ENCODE measurements at places on chromosomes 5 and 9.

DNA sequence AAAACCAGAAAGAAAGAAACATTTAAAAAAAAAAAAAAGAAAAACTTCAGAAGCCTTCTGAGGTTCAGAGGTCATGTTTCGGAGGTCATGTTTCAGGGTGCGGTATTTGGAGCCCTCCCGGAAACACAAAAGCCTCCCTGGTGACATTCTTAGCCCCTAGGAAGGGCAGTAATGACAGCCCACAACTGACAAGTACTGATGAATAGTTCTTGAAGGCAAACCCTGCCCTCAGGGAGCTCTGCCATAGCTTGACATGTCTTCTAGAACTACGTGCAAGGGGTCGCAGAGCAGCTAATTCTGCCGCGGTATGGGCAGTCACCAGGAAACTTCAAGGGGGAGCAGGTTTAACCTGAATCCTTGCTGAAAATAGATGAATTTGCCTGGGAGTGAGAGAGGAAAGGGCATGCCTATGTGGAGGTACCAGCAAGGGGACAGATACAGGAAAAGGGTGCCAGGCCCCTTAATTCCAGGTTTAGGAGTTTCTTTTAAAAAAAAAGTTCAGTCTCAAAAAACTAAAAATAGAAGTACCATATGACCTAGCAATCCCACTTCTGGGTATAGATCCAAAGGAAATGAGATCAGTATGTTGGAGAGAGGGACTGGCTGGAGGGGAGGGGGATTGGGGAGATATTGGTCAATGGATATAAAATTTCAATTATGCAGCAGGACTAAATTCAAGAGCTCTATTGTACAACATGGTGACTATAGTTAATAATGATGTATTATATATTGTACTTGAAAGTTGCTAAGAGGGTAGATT is 98.4 kb downstream of the C9orf152 start:
- DNase-seq, result no peak

- DNase-seq, result no peak
These were observed 180.4 kb downstream of the DAB2IP start for GRCh38 chr9:121831869-121832268.

- no peak for DNase-seq
These were observed 1.7 kb upstream of the AIF1L start for GRCh38 chr9:131094622-131095021.

DNA sequence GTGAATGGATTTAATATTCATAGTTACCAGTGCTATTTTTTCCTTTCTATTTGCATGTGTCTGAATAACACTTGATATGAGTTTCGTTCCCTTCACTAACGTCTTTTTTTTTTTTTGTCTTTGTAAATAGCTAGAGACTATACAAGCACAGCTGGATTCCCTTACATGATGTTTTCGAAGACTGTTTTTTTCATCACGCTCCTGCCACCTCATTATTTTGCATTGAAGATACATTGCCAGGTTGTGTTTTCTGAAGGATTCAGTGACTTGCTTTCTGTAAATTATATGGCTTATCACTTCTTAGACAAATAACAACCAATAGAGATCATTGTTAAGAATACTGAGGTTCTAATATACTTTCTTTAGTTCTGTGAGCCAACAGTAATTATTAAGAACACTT is 207.5 kb downstream of the COMMD10 start:
- DNase-seq, result no peak

DNA sequence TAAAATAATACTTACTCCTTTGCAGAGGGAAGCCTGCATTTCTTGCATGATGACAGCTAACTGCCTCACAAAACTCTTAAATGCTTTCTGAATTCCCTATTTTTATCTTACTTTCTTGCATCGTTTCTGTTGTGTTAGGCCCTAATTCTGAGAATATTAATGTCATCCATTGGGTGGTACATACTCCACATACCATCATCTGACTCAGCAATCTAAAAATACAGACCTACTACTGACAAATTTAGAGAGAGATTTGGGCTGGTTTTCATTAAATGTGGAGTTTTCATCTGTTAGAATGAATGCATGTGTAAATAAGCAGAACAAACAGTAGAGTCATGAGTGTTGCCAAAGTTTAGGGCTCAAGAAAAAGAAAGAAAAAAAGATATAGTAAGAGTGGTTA is 26.5 kb upstream of the KCNN2 start:
- DNase-seq, result no peak

DNA sequence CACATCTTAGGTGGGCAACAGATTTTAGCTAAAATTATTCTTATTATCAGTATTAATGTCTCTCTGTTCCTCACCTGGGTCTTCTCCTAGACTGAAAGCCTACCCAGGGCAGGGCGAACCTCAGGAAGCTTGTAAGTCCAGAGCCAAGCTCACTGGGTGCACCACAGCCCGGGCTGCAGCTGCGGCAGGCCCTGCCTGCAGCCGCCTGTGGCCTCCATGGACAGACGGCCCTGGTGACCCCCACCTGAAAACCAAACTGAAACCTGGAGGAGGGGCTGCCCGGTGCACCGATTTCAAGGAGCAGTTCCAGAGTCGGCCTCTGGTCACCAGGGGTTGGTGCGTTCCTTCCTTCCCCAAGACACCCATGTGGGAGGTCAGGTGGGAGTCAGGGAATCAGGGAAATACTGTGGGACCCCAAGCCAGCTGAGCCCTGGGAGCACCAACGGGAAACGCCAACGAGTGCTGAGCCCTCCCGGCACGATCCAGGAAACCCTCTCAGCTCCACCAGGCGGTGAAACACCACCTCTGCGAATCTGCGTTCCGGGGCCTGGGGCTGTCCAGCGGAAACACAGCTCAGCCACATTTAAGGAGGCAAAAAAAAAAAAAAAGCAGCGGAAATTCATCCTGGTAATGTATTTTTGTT is 68.6 kb upstream of the PPP1R26 start:
- DNase-seq, result no peak

GRCh38 chr9:37961351-37961750 is 57.4 kb upstream of the SLC25A51 start:
- no peak for DNase-seq

DNA sequence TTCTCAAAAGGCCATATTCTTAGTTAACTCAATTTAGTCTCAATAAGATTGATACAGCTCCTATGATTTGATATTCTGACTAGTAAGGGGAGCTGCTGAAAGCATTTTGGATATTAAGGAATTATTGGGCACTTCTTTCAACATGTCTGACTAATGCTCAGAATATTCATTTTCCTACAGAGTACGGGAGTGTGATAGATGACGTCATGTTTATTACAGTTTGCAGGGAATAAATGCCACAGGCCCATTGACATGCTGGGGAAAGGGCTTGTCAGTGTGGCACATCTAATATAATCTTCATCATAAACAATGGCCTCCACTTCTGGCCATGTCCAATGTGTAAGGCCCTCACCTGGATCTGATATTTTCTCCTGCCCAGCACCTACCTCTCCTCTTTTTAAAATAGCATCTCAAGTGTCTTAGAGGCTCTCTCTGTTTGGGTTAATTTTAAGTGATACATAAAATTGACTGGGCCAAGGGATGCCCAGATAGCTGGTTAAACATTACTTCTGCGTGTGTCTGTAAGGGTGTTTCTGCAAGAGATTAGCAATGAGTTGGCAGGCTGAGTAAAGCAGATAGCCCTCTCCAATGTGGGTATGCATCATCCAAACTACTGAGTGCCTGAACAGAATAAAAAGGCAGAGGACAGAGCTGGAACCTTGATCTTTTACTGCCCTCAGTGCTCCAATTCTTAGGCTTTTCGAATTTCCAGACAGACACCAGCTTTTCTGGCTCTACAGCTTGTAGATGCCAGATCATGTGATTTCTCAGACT is 99.3 kb downstream of the SLC24A2 start:
- DNase-seq, result no peak

DNA sequence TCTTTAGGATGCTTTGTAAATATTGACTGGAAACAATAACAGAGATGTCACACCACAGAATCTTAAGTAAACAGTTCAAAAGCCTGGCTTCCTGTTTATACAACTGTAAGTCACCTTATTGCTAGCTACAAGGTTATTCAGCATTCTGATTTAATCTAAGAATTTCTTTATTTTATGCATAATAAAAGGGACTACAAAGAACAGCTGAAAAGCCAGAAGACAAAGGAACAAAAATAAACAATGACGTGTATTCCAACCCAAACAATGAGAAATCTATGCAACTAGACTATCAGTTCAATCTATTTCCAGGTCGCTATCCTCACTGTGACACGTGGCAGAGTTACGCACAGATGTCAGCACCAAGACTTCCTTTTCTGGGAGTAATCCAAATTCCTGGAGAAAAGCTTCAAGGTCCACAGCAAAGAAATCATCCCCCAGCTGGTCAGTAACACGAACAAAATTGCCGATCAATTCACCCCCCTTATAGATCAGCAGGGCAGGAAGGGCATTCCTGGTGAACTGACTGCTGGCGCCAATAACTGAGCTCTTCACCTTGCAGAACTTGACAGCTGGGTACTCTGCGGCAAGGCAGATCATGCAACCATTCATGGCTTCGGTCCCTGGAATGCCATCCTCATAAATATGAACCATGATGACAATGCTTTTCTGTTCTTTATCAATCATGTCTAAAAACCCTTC is 8.4 kb downstream of the PDCL start:
- DNase-seq, result no peak

DNA sequence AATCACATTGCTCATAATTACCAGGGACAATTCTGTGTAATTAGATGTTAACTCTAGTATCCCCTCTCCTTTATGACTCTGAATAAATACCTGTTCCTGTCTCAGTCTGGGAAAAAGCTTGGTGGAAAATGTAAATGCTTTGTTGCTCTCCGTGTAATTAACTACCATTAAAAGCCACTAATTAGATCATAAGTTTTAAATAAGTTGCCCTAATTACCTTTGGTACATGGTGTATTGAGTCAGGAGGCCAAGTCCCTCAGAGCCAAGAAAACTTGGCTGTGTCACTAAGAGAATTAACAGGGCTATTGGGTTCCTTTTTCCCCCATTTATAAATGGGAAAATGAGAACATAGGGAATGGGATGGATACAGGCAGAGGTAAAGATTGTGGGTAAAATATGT is 617.6 kb downstream of the TLR4 start:
- DNase-seq, result no peak

- DNase-seq, result no peak
These were observed 27.9 kb downstream of the ANXA1 start for GRCh38 chr9:73179589-73179988.

DNA sequence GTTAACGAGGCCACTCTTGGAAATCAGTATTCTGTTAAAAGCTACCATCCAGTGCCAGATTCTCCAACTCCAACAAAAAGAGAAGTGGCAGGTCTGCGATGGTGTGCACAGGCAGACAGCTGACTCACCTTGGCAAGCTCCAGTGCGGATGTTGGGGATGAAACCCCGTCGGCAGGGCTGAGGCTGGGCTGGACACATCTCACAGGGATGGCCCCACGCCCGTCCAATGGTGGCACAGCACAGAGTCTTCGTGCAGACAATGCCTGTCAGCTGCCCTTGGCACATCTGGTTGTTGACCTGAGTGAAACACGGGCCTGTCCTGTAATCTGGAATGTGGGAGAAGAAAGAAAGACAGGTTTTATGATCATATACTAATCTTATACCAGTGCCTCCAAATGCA is 73.4 kb downstream of the FBN2 start:
- no peak for DNase-seq
